ENCODE measurements at places on chromosomes 11 and 22. TPM values are rescaled to one million over a fixed set of nuclear protein-coding genes. Genes with fewer than 3 reads are reported as not detected.

Gene CASP5
- not detected for total RNA-seq

Gene SHANK2
- total RNA-seq, result not detected

Gene SLC22A8
- total RNA-seq, result not detected

Gene LGR4
- not detected for total RNA-seq

Gene PANX2
- total RNA-seq, result 3.3 TPM

Gene IL10RA
- 80.9 TPM for total RNA-seq

Gene CHRNA10
- total RNA-seq, result 1.0 TPM

Gene CSF2RB
- 0.29 TPM for total RNA-seq

Gene FREY1
- 0.72 TPM for total RNA-seq

Gene PKNOX2
- not detected for total RNA-seq

Gene KRTAP5-6
- not detected for total RNA-seq

DNA sequence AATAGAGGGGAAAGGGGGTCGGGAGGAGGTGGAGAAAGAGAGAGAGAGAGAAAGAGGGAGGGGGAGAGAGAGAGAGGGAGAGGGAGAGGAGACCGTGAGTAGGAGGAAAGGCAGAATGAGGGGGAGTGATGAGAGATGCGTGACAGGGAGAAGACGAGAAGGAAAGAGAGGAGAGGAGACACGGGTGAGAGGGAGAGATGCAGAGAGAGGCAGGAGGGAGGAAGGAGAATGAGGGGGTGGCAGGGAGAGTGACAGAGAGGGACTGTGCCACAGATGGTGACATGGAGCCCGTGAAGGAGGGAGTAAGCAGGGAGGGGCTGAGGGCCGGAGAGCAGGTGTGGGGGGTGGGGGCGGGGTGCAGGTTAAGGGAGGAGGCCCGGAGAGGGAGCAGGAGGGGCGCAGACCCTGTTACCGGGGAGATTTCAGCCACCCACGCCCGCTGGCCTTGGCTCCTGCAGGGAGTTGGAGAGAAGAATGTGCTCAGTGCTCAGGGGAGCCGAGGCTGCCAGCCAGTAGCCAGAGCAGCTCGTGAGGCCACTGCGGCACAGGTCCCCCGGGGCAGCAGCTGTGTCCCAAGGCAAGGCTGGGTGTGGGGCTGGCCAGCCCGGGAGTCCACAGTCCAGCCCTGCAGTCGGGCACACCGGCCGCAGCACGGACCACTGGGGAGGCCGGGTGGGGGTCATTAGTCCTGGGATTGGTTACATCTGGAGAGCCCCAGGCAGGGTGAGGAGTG lies at the start of gene SSTR3:
TSS of gene SSTR3 (minus strand) at position 304 of the 733 bp plus-strand sequence. CDS start 4,674 bp downstream, outside the sequence.
- H3K36me3 ChIP-seq, result peaks cover 3% of the 10 kb centered on the region
- H3K4me1 ChIP-seq, result peaks cover 51% of the 10 kb centered on the region
- peak; percentile 37 for DNase-seq
- H3K27ac ChIP-seq, result peak within 1 kb of the TSS; percentile 21
- H3K4me3 ChIP-seq, result peak within 1 kb of the TSS; percentile 22

DNA sequence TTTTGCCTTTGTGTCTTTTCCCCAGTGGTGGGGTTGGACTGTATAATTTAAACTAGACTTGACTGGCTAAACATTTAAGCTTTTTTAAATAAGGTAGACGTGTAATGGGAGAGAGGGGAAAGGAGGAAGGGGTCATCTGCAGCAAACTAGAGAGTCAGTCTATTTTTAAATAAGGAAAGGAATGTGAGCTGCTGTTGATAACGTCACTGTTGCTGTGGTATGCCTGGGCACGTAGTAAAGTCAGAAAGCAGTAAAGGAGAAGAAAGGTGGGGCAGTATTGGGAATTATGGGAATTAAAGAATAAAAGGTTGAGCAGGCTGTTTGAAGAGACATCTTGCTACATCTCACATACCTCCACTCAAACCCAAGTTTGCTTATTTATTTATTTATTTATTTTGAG lies 80.4 kb upstream of the FSHB start:
- H3K27me3 ChIP-seq, result no peaks in the 10 kb centered on the region
- no peak for DNase-seq
- no peak overlapping the region for H3K27ac ChIP-seq
- no peak overlapping the region for H3K4me3 ChIP-seq

GRCh38 chr11:122453586-122453985 lies 201.9 kb upstream of the UBASH3B start:
- no peaks in the 10 kb centered on the region for H3K4me1 ChIP-seq
- H3K36me3 ChIP-seq, result no peaks in the 10 kb centered on the region
- no peak overlapping the region for H3K27ac ChIP-seq

- H3K27ac ChIP-seq, result no peak overlapping the region
- no peaks in the 10 kb centered on the region for H3K4me1 ChIP-seq
- H3K4me3 ChIP-seq, result no peak overlapping the region
- H3K36me3 ChIP-seq, result no peaks in the 10 kb centered on the region
Measured at GRCh38 chr11:113077379-113077778, 116.2 kb downstream of the NCAM1 start.

- peaks cover 22% of the 10 kb centered on the region for H3K27me3 ChIP-seq
- H3K4me3 ChIP-seq, result no peak overlapping the region
- DNase-seq, result no peak
- no peak overlapping the region for H3K27ac ChIP-seq
- no peaks in the 10 kb centered on the region for H3K36me3 ChIP-seq
Measured at GRCh38 chr11:76837696-76838677, 22.7 kb upstream of the ACER3 start.

- no peak overlapping the region for H3K27ac ChIP-seq
- peaks cover 3% of the 10 kb centered on the region for H3K36me3 ChIP-seq
- peaks cover 17% of the 10 kb centered on the region for H3K4me1 ChIP-seq
- no peaks in the 10 kb centered on the region for H3K27me3 ChIP-seq
- no peak overlapping the region for H3K4me3 ChIP-seq
Measured at GRCh38 chr22:19970479-19971275, 29.1 kb upstream of the TXNRD2 start.

DNA sequence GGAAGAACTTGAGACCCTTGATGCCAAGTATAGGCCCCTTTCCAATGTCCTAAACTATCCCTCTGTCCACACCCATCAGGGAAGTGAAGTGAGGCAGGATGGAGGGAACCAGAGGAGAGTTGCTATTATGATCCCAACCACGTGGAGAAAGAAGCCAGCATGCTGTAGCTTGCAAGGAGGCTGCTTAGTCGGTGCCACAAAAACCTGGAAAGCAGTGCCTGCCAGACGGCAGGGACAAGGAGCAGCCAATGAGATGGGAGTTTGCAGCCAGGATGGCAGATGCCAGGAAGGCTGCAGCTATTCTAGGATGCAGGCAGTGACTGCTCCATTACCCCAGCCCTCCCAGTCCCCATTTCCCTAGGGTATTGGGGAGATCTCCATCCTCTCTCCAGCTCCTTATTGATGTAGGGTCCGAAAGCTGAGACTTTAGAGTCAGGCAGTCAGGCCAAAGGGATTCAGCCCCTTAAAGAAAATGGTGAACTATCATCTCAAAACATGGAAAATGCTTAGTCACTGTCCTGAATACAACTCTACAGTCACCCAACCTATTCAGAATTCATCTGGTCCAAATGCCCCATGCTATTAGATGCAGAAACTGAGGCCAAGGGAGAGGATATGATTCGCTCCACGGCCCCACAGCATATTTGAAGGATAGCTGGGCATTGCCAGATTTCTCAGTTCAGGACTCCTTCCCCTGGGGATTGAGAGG lies 18.4 kb upstream of the LRRC55 start:
- no peak for DNase-seq
- H3K27me3 ChIP-seq, result peaks cover 16% of the 10 kb centered on the region
- no peak overlapping the region for H3K4me3 ChIP-seq
- no peaks in the 10 kb centered on the region for H3K36me3 ChIP-seq
- no peak overlapping the region for H3K27ac ChIP-seq
- no peaks in the 10 kb centered on the region for H3K4me1 ChIP-seq

- no peak overlapping the region for H3K4me3 ChIP-seq
- no peak for DNase-seq
- no peaks in the 10 kb centered on the region for H3K36me3 ChIP-seq
- no peaks in the 10 kb centered on the region for H3K4me1 ChIP-seq
- peaks cover 3% of the 10 kb centered on the region for H3K27me3 ChIP-seq
Measured at GRCh38 chr11:27402450-27402849, 39.4 kb upstream of the CCDC34 start.

DNA sequence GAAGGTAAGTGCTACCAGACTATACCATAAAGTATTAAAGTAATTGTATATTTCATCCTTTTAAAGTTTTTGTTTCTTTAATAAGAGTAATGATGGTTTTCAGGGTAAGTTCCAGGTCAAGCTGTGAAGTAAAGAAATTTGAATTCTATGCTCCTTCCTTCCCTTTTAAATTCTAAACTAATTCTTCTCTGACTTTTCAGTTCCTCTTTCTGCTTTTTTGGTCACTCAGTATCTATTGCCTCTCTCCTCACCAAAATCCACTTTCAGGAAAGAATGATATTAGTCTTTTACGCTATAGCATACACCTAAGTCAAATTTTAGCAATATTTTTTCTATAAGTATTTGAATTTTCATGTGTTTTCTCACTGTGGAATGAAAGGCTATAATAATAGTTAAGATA lies 8.2 kb downstream of the MMP8 start:
- no peak overlapping the region for H3K4me3 ChIP-seq
- H3K4me1 ChIP-seq, result no peaks in the 10 kb centered on the region
- H3K27me3 ChIP-seq, result peaks cover 5% of the 10 kb centered on the region
- no peak for DNase-seq
- no peak overlapping the region for H3K27ac ChIP-seq
- H3K36me3 ChIP-seq, result no peaks in the 10 kb centered on the region

DNA sequence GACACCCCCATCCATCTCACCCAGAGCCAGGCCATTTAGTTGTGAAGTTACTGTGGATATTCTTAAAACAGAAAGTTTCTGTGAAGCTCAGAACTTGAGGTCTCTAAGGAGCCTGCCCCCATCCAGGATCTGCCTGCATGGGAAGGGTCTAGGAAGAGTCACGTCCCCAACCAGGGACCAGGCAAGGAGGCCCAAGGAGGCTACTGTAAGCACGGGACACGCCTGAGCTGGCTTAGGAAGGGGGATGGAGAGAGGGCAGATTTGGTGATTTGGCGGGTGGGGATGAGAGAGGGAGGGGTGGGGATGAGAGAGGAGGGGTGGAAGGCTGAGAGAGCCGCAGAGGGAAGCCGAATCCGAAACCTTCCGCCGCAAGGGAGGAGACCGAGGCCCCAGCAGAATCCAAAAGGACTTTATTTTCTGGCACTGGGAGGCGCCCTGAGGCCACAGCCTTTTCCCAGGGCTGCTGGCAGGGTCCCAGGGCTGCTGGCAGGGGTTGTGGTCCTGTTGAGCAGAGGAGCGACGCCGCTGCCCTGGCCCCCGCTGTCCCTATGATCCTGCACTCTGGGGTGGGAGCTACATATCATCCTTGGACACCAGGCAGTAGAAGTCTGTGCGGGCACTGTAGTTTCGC lies 9.4 kb downstream of the SIGIRR start:
- DNase-seq, result no peak
- H3K4me1 ChIP-seq, result peaks cover 5% of the 10 kb centered on the region
- no peaks in the 10 kb centered on the region for H3K27me3 ChIP-seq
- H3K36me3 ChIP-seq, result no peaks in the 10 kb centered on the region
- no peak overlapping the region for H3K4me3 ChIP-seq
- peak overlapping the region; percentile 27 for H3K27ac ChIP-seq

GRCh38 chr11:36722421-36722820 lies 124.4 kb upstream of the RAG2 start:
- no peaks in the 10 kb centered on the region for H3K36me3 ChIP-seq
- H3K4me3 ChIP-seq, result no peak overlapping the region
- no peaks in the 10 kb centered on the region for H3K4me1 ChIP-seq

DNA sequence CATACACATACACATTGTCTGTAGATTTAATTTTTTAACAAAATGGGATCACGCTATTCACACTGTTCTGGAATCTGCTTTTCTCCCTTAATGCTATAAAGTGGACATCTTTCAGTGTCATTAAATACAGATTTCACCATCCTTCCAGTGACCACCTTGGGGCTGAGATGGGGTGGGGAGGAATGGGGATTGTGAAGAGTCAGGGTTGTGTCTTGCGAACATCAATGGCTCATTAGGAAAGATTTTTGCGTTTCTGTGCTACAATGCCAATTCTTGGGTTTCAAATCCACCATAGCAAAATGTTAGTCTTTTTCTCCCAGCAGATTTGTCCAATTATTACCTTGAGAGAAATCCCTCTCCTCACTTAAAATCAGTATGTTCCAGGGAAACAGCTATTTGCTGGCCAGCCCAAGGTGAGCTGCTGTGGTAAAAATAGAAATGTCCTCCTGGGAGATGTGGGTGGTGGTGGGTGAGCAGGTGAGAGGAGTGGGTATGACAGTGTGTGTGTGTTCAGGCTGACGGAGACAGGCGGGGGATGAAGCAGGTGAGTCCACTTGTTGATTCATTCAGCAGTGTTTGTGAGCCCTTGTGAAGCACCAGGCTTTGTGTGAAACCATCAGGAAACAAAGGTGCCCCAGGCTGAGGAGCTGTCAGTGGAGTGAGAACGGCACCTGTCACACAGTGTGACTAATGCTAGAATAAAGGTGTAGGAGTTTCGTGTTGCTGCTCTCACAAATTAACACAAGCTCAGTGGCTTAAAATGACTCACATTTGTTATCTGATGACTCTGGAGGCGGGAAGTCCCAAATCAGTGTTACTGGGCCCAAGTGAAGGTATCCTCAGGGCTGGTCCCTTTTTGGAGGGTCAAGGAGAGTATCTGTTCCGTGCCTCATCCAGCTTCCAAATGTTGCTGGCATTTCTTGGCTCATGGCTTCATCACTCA lies 1.7 kb upstream of the CBX6 start:
- no peaks in the 10 kb centered on the region for H3K27me3 ChIP-seq
- H3K27ac ChIP-seq, result peak overlapping the region; percentile 87
- H3K4me3 ChIP-seq, result peak overlapping the region; percentile 92

GRCh38 chr11:120198403-120198786 lies 12.4 kb upstream of the OAF start:
- H3K4me1 ChIP-seq, result no peaks in the 10 kb centered on the region
- H3K27me3 ChIP-seq, result peaks cover 4% of the 10 kb centered on the region
- H3K4me3 ChIP-seq, result no peak overlapping the region
- DNase-seq, result no peak

DNA sequence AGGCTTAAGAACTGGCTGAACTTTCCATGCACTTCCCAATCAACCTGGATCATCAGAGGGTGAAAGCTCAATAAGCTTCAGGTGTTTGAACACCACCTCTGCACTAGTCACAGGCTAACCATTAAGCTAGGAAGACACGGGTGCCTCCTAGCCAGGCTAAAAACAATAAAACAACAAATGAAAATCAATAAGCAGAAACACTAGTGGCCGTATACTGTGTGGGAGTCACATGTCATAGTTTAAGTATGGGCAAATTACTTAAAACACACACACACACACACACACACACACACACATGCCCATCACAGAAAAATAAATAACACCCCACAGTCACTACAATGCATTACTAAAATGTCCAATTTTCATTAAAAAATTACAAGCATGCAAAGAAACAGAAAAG lies 85.2 kb downstream of the APOL5 start:
- H3K36me3 ChIP-seq, result peaks cover 1% of the 10 kb centered on the region
- no peaks in the 10 kb centered on the region for H3K27me3 ChIP-seq
- DNase-seq, result no peak
- no peak overlapping the region for H3K4me3 ChIP-seq

DNA sequence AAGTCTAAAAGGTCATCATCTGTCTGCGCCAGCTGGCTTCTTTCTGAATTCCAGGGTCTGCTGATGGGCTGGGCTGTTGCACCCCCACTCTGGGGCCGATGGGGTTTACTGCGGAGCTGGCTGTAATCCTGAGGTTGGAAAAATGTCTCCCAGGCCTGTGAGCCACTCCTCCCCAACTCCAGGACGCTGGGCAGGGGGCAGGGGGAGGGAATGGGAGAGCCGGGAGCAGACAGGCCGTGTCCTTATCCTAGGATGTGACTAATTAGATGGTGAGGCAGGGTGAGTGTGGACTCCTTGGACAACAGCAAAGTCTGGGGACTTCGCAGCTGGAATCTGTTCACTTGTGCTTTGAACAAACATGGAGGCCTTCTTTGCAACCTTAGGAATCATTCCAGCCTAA lies 48.7 kb downstream of the LRRC32 start:
- peaks cover 2% of the 10 kb centered on the region for H3K27me3 ChIP-seq
- DNase-seq, result peak; percentile 0
- H3K36me3 ChIP-seq, result peaks cover 18% of the 10 kb centered on the region
- no peak overlapping the region for H3K27ac ChIP-seq
- no peak overlapping the region for H3K4me3 ChIP-seq
